Suprapubic skin (tissue), 4 donors: ENCODE measurements at places on chromosomes 4 and X. TPM values are rescaled to one million over a fixed set of nuclear protein-coding genes. Genes with fewer than 3 reads are reported as not detected.

MAPK10 gene
- total RNA-seq: 2.0 TPM

DNA sequence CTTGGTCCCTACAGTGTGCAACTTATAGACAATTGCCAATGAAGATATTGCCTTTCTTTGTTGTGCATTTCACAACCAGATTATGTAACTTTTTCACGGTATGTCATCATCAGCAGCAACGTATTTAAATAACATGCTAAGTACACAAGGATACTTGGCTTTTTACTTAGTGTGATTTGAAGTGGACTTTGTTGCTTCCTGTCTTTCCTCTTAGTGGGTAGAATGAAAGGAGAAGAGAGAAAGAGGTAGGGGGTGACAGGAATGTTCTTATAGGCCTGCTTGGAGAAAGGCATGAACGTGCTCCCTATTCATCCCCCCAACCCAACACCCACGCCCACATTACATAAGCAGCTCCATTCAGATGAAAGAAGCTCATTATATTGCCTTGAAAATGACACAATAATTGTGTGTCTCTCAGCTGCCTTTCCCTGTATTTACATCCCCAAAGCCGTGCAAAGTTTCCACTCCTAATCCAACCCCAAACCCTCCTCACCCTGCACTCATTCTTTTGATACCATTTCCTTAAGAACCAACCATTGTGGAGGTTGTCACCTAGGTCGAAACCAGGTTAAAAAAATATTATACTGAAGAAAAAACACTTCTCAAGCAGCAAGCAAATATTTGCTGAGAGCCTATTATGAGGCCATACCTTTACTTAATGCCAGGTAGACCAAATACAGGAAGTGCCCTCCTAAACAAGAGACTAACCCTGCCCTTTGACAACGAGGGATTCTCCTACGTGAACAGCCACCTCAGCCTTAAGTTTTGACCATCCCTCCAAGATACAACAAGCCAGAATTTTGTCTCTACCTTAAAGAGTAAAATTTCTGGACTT lies 25.2 kb upstream of the GK start:
- no peak for DNase-seq
- no peaks in the 10 kb centered on the region for H3K27me3 ChIP-seq
- no peak overlapping the region for H3K4me3 ChIP-seq
- no peak overlapping the region for H3K27ac ChIP-seq

SULT1B1 gene
- total RNA-seq: 0.23 TPM

KLKB1 gene
- not detected for total RNA-seq

DNA sequence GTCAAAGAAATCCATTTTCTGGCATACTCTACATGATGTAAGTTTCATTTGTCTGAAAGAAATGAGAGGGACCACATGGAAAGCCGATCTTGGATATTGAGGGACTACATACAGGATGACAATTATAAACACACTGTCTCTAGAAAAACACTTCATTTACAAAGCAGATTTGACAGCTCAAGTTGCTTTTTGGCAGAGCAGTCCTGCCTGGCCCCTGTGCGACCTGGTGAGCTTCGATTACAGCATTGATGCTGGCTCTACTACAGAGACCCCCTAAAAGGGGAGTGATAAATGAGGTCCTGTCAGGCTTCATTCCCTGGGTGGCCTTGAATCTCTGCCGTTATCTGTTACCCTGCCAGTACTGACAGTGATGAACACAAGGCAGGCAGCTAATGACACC lies 215.2 kb upstream of the NOCT start:
- no peak overlapping the region for H3K27ac ChIP-seq
- no peak for DNase-seq
- H3K4me1 ChIP-seq: no peaks in the 10 kb centered on the region
- H3K27me3 ChIP-seq: peaks cover 6% of the 10 kb centered on the region
- no peak overlapping the region for H3K4me3 ChIP-seq

GRCh38 chr4:128635141-128635954 lies 174.2 kb upstream of the JADE1 start:
- H3K36me3 ChIP-seq: no peaks in the 10 kb centered on the region
- H3K27me3 ChIP-seq: no peaks in the 10 kb centered on the region
- peaks cover 12% of the 10 kb centered on the region for H3K4me1 ChIP-seq
- H3K4me3 ChIP-seq: no peak overlapping the region
- no peak overlapping the region for H3K27ac ChIP-seq

NKX6-1 gene
- not detected for total RNA-seq

DNA sequence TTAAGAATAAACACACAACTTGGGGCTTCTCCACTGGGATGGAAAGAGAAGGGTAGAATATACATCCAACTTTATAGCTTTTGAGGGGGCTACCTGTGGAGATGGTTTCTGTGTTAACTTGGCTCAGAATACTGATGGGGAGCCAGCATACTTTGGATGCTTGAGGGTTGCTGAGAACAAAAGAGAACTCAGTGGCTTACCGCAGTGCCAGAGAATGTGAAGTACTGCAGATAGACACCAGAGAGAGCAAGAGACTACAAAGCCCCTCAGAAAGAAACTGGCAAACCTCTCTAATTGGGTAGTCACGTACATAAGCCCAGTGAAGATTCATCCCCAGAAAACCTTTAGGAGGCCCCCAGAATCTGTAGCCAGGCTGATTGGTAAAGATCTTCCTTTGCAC lies 214.4 kb downstream of the DCHS2 start:
- DNase-seq: no peak
- no peaks in the 10 kb centered on the region for H3K36me3 ChIP-seq
- no peak overlapping the region for H3K4me3 ChIP-seq
- no peaks in the 10 kb centered on the region for H3K4me1 ChIP-seq
- H3K27me3 ChIP-seq: no peaks in the 10 kb centered on the region

ALB gene
- not detected for total RNA-seq

LRP2BP gene
- 3.1 TPM for total RNA-seq

GRCh38 chrX:152024710-152025109 lies 50.2 kb upstream of the GABRE start:
- no peak overlapping the region for H3K4me3 ChIP-seq
- H3K36me3 ChIP-seq: no peaks in the 10 kb centered on the region
- H3K27me3 ChIP-seq: no peaks in the 10 kb centered on the region
- no peak overlapping the region for H3K27ac ChIP-seq

- H3K27me3 ChIP-seq: peaks cover 44% of the 10 kb centered on the region
- no peaks in the 10 kb centered on the region for H3K36me3 ChIP-seq
- peaks cover 61% of the 10 kb centered on the region for H3K4me1 ChIP-seq
Observed at GRCh38 chr4:30720661-30721184, 554 bp downstream of the PCDH7 start.

CT45A2 gene
- not detected for total RNA-seq

DNA sequence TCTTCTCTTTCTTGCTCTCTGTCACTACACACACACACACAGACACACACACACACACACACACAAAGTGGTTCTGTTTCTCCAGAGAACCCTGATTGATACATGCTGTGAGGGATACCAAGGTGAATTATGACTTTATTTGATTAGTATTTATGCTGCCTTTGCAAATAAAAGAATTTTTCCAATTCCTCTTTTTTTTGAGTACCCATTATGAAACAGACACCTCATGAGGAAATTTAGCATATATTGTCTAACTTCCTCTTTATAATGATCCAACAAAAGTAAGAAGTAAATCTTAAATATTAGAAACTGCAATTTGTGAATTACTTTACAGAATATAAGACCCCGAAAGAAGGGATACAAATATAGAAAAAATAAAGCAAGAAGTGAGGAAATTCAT lies 14.3 kb upstream of the RAB28 start:
- peaks cover 20% of the 10 kb centered on the region for H3K27me3 ChIP-seq
- H3K27ac ChIP-seq: no peak overlapping the region
- H3K4me1 ChIP-seq: no peaks in the 10 kb centered on the region
- no peak overlapping the region for H3K4me3 ChIP-seq
- DNase-seq: no peak

- H3K4me3 ChIP-seq: no peak overlapping the region
- no peaks in the 10 kb centered on the region for H3K36me3 ChIP-seq
- DNase-seq: no peak
- H3K27ac ChIP-seq: no peak overlapping the region
- no peaks in the 10 kb centered on the region for H3K27me3 ChIP-seq
- H3K4me1 ChIP-seq: no peaks in the 10 kb centered on the region
Observed at GRCh38 chr4:123233136-123233768, 163.3 kb upstream of the SPRY1 start.

- H3K27ac ChIP-seq: no peak within 1 kb of the TSS
- H3K4me1 ChIP-seq: peaks cover 13% of the 10 kb centered on the region
- DNase-seq: no peak
- no peaks in the 10 kb centered on the region for H3K36me3 ChIP-seq
- peak within 1 kb of the TSS; percentile 68 for H3K4me3 ChIP-seq
Observed at GRCh38 chr4:153759407-153760316, at the start of gene RNF175. RNF175 (minus strand) TSS chr4:153760024; CDS start chr4:153759862, 162 bp downstream.

DSPP gene
- not detected for total RNA-seq

GRCh38 chrX:39984191-39984956 lies 113.4 kb downstream of the BCOR start:
- peaks cover 15% of the 10 kb centered on the region for H3K4me1 ChIP-seq
- H3K4me3 ChIP-seq: no peak overlapping the region
- H3K36me3 ChIP-seq: no peaks in the 10 kb centered on the region
- no peaks in the 10 kb centered on the region for H3K27me3 ChIP-seq
- DNase-seq: no peak

DNA sequence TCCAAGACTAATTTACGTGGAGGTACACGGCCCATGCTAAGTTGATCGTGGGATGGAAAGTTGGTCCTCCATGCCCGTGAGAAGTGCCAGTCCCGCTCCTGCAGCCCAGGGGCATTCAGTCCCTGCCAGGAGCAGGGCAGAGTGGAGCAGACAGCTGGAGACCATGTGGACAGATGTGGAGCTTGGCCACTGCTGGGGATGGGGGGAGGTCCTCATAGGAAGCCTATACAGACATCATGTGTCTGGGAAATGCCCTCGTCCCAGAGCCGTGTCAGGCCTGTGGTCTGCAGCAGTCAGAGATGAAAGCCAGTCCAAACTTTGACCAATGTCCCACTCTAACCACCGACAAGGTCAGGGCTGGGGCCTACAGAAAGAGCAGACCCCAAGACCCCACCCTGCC lies 118.4 kb downstream of the CPZ start:
- peaks cover 24% of the 10 kb centered on the region for H3K27me3 ChIP-seq
- no peaks in the 10 kb centered on the region for H3K36me3 ChIP-seq
- no peak overlapping the region for H3K27ac ChIP-seq
- DNase-seq: peak; percentile 34
- H3K4me3 ChIP-seq: no peak overlapping the region

CLNK gene
- 0.11 TPM for total RNA-seq

DNA sequence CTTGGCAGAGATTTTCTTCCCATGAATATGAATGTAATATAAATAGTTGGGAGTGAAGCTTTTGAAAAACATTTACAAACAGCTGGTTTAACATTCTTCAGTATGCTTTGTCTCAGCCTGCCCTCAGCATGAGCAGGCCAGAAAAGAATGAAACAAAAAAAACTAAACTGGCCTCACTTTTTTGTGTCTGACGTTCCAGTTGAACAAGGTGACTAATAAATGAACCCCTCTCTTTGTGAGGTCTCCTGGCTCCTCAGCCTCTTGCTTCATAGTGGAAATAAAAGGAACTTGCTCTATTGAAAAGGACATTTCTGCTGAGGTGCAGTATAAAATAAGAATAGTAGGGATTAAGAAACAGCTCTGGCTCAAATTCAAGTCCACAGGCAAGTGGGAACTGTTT lies 9.4 kb downstream of the CHST7 start:
- H3K4me3 ChIP-seq: no peak overlapping the region
- peaks cover 14% of the 10 kb centered on the region for H3K4me1 ChIP-seq
- DNase-seq: no peak

GRCh38 chr4:40192114-40193015 lies 4.5 kb upstream of the RHOH start:
- H3K4me3 ChIP-seq: no peak overlapping the region
- no peak overlapping the region for H3K27ac ChIP-seq
- no peaks in the 10 kb centered on the region for H3K27me3 ChIP-seq

NAP1L2 gene
- total RNA-seq: 4.4 TPM

HTR2C gene
- not detected for total RNA-seq

GRCh38 chr4:124691801-124692200 lies 20.7 kb downstream of the ANKRD50 start:
- H3K4me3 ChIP-seq: no peak overlapping the region
- H3K27ac ChIP-seq: no peak overlapping the region
- H3K36me3 ChIP-seq: no peaks in the 10 kb centered on the region
- peaks cover 6% of the 10 kb centered on the region for H3K4me1 ChIP-seq

KLHL34 gene
- 0.10 TPM for total RNA-seq

- peaks cover 24% of the 10 kb centered on the region for H3K4me1 ChIP-seq
- H3K27me3 ChIP-seq: no peaks in the 10 kb centered on the region
- no peaks in the 10 kb centered on the region for H3K36me3 ChIP-seq
Observed at GRCh38 chr4:153747406-153747955, 12.3 kb downstream of the RNF175 start.

- H3K4me3 ChIP-seq: no peak overlapping the region
- H3K36me3 ChIP-seq: no peaks in the 10 kb centered on the region
- H3K4me1 ChIP-seq: no peaks in the 10 kb centered on the region
- H3K27me3 ChIP-seq: no peaks in the 10 kb centered on the region
- H3K27ac ChIP-seq: no peak overlapping the region
Observed at GRCh38 chrX:139967300-139967699, 2.0 kb upstream of the CXorf66 start.

DNA sequence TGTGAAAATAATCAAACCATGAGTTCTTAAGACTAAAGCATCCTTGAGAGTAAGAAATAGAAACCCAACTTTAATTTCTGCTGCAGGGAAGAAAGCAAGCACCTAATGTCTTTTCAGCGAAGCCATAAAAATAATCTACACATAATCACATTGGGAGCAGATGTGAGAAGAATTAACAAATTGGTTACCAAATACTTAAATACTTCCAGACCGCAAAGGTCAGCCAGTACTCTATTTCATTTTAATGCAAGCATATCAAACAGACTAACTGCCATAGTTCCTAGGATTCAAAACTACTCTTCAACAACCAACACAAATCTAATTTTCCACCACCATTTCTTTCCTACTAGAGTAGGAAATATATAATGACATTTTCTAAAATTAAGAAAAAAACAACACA lies 144.8 kb upstream of the SLIT2 start:
- DNase-seq: no peak
- no peak overlapping the region for H3K4me3 ChIP-seq
- H3K4me1 ChIP-seq: no peaks in the 10 kb centered on the region
- H3K36me3 ChIP-seq: no peaks in the 10 kb centered on the region
- H3K27ac ChIP-seq: no peak overlapping the region

NIPAL1 gene
- 19.2 TPM for total RNA-seq

NSUN7 gene
- 2.0 TPM for total RNA-seq

MAGEA8 gene
- total RNA-seq: not detected

- no peak overlapping the region for H3K4me3 ChIP-seq
- no peaks in the 10 kb centered on the region for H3K27me3 ChIP-seq
- no peak for DNase-seq
- H3K36me3 ChIP-seq: no peaks in the 10 kb centered on the region
- H3K4me1 ChIP-seq: peaks cover 6% of the 10 kb centered on the region
- no peak overlapping the region for H3K27ac ChIP-seq
Observed at GRCh38 chr4:4663028-4663427, 121.2 kb upstream of the STX18 start.

VCX gene
- not detected for total RNA-seq

MAGEC2 gene
- not detected for total RNA-seq

GRCh38 chr4:181331214-181331613 lies 912.0 kb upstream of the TENM3 start:
- no peaks in the 10 kb centered on the region for H3K27me3 ChIP-seq
- no peaks in the 10 kb centered on the region for H3K36me3 ChIP-seq
- no peak overlapping the region for H3K4me3 ChIP-seq
- DNase-seq: no peak

SFRP2 gene
- total RNA-seq: 9.3 TPM
